Caki2 (cell line): ENCODE measurements at places on chromosomes 3 and 15. TPM values are rescaled to one million over a fixed set of nuclear protein-coding genes. Genes with fewer than 3 reads are reported as not detected.

DNA sequence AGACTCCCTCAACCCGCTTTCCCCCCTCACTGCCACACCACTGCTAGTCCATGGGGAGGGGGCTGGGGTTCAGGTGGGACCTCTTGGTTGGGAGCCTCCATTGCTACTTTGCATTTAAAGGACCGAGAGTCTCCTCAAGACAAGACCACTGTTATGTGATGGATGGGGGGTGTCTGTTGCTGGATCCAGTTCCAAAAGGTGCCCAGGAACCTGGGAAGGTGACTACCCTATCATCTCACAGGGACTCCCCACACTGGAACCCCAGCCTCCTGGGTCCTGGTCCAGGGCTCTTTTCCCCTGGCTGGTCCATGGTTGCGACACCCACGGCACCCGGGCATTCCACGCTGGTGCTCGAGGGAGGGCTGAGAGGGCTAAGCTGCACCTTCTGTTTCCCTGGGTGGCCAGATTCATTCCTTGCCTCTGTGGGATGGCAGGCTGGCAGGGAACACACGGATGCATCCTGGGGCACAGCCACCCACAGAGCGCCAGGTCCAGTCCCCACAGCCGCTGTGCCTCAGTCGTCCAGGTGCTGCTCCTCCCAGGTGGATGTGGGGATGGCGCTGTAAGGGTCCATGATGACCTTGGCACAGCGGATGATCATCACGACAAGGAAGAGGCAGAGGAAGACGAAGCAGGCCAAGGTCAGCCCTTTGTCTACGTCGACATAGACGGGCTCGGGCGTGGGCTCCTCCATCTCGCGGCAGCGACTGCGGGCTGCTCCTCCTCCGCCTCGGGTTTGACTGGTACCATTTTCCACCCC is 48.6 kb downstream of the FAH start:
- DNase-seq, result no peak

- DNase-seq, result no peak
Measured at GRCh38 chr3:141508067-141508436, 21.2 kb downstream of the RASA2 start.

DNA sequence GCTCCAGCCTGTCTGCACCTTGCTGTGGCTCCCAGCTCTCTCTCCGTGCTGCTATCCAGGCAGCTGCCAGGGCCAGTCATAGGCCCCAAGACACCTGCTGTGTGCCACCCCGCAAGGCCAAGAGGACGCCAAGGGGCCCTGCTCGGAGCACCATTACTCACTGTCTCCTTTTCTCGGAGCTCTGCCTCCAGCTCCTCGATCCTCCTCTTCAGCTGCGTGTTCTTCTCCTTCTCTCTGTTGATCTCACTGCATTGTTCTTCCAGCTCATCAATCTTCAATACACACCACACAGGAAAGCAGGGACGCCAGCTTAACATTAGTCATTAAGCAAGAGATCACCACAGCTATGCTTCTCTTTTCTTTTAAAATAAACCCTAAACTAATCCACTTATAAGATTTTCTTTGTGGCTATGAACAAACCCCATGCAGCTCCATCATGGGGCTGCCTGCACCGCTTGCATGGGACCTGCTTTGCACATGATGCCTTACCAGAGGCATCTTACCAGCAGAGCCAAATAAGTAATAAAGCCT is 42.6 kb downstream of the WHAMM start:
- DNase-seq, result no peak

- no peak for DNase-seq
Measured at GRCh38 chr15:89423981-89424380, 72.4 kb downstream of the RHCG start.

- no peak for DNase-seq
Measured at GRCh38 chr15:68700455-68701123, 120.1 kb downstream of the ANP32A start.

PSMD6 gene
- 40.6 and 49.6 TPM in 2 replicates for total RNA-seq

HIGD2B gene
- not detected in 2 replicates for total RNA-seq

GPR160 gene
- 66.6 and 105 TPM in 2 replicates for total RNA-seq

DNA sequence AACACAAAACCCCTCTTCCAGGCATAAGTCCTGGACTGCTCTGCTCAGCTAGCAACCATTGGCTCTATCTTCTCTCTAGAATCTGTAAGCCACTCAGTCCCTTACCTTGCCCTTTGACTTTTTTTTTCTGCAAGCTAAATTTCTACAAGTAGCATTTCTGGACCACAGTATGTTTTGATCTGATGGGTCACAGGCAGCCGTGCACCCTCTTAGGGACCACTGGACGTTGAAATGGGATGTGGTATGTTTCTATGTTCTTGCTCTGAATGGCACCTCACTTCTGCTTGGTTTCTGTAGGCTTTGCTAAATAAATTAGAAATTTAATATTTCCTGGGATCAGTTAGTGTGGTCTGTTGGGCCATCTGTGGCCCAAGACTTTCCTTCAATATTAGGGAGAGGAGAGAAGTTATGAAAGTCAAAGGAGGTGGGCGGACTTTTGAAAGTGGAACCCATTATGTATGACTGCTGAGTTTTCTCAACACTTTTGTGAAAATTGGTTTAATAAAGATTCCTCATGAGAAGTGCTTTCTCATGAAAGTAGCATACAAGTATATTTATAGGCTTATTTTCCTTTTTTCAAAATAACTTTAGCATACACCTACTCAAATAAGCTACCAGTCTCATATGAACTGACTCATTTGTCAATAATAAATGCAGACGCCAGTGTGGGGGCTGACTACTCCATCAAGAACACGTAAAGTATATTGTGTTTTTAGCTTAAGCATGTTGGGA is 18.4 kb upstream of the TIPARP start:
- no peak for DNase-seq

C3orf85 gene
- total RNA-seq, result not detected in 2 replicates

TEX264 gene
- 97.6 and 97.7 TPM in 2 replicates for total RNA-seq

DNA sequence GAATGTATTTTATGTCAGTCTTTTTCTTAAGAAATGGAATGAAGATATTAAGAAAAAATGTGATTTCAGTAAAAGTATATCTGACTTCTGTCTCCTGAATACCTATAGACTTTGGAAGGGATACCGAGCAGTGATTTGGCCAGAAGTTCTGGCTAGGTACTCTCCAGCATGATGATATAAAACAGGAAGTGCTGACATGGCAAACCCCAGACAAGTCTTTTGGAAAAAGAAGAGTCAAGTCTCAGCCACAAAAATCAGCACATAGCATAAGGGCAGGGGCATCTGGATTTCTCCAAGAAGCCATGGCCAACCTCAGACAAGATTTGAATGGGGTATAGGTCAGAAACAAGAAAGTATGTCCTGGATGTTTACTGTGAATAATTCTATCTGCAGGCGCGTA is 643.3 kb upstream of the ARRDC4 start:
- DNase-seq, result no peak

GCSAM gene
- total RNA-seq, result not detected in 2 replicates

ALDH1A2 gene
- 0.81 and 18.9 TPM in 2 replicates for total RNA-seq

B3GNT5 gene
- 7.9 and 8.0 TPM in 2 replicates for total RNA-seq

DNA sequence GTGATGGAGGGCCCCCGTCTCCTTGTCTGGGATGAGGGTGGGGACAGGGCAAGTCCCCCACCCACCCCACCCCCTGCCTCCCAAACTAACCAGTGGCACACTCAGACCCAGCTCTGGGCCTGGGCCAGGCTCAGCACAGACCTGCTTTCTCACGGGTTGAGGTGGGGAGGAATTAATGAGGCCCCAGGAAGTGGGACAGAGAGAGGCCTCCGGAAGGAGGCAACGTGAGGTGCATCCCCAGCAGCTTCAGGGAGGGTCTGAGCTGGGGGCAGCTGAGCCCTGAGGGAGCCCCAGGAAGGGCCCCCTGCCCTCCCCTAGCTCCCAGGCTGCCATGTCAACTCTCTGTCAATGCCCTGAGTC is 15.0 kb upstream of the GNAI2 start:
- no peak for DNase-seq

EEF1AKMT4 gene
- total RNA-seq, result 17.4 and 19.1 TPM in 2 replicates

LRRC49 gene
- 8.4 and 8.5 TPM in 2 replicates for total RNA-seq

- no peak for DNase-seq
Measured at GRCh38 chr15:79371591-79371990, 60.5 kb upstream of the MINAR1 start.

CIDEC gene
- total RNA-seq, result not detected in 2 replicates

DNA sequence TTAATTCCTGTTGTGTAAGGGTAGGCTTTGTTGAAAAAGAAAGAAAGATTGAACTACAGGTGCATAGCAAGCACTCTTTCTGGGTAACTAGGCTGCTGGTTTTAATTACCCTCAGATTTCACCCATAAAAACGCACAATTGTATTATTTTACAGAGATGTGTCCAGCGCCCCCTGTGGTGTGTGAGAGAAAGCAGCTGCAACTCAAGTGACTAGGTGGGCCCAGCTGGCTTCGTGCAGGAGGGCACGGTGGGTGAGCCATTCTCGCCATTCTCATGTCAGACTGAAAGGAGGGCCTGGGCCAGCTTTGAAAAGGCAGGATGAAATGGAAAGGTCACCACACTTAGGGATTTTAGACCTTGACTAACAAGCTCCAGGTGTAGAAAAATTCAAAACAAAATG is 122.6 kb downstream of the LRIG1 start:
- DNase-seq, result no peak

- DNase-seq, result no peak
Measured at GRCh38 chr15:75920079-75920478, 16.4 kb downstream of the FBXO22 start.

DNA sequence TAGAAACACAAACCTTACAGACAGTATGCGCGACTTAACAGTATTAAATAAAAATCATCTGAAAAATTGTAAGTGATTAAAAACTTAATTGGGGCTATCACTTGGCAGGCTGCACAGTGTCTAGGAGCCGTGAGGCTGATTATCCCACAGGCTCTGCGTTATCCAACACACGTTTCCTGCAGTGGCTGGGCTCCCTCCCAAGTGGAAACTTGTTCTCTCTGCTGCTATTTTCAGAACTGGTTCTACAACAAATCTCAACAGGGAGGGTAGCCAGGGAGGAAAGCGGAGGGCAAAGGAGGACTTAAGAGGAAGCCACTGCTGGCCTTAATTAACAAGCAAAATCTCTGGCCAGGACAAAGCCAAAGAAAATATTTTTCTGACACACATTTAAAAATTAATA is 555.2 kb downstream of the MAGI1 start:
- no peak for DNase-seq

GRCh38 chr3:67653425-67654098 is 850 bp downstream of the SUCLG2 start:
- DNase-seq, result no peak

GRCh38 chr15:51161491-51162220 is 67.0 kb upstream of the TNFAIP8L3 start:
- no peak for DNase-seq

DNA sequence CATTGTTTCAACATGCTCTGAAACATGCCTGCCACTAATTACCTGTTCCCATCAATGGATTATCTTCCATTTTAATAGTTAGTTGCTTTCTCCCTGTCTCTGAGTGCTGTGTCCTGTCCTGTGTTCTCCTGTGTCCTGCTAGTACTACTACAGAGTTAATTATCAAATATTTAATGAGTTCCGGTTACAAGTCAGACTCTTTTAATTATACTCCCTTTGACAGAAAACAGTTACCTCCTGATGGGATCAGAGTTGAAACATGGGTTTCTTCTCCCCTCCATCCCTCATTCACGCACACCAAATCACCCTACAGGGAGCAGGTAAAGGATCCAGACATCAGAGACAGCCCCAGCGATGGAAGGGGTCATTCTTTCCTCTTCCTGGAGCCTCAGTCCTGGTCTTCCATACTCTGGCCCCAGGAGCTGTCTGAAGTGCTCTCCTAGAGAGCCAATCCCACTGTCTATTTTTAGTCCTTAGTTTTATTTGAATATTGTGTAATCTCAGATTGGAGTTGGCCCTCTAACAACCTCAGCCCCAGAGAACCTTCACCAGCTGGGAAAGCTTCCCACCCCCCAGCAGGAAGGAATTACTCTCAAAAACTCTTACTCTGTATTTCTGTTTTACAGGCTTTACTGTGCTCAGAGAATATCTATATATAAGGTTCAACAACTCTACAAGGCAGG is 137.0 kb upstream of the C2CD4B start:
- no peak for DNase-seq

- DNase-seq, result no peak
Measured at GRCh38 chr3:124883766-124884473, 3.2 kb downstream of the ITGB5 start.

DNA sequence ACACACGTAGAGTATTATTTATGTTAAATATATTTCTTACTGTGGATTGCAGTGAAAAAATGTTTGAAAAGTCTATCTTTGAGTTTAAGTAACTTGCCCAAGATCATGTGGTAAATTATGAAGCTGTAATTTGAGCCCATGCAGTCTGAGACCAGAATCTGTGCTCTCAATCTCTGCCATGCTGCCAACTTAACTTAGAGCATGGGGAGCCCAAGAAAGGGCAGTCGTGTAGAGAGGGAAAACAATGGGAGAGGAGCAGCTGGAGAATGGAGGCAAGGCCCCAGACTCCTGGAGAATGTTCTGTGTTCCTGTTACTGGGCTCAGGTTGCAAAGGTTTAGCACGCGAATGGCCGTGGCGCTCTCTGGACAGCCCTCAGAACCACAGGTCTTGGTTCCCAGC is 311.6 kb upstream of the RASGRP1 start:
- no peak for DNase-seq

DNA sequence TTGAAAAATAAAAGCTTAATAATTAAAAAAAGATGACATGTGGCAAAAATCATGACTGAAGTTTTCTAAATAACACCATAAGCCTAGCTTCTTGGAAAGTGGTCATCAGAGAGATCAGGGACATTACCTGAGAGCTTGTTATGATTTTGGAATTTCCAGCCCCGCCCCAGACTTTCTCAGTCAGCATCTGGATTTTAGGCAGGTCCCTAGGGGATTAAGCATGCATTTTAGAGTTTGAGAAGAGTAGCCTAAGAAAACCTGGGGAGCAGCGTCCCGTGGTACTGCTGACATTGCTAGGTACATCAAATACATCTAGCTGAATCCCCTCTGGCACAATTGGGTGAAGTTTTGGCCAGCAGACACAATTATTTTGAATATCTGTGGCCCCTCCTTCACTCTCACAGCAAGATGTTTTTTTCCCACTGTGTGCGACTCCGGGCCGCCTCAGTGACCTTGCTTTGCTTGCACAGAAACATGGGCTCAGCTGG is 58.7 kb upstream of the MEF2A start:
- DNase-seq, result no peak

- no peak for DNase-seq
Measured at GRCh38 chr15:52924630-52925029, 134.5 kb upstream of the ONECUT1 start.

TMEM158 gene
- total RNA-seq, result 3.2 and 7.5 TPM in 2 replicates

DNA sequence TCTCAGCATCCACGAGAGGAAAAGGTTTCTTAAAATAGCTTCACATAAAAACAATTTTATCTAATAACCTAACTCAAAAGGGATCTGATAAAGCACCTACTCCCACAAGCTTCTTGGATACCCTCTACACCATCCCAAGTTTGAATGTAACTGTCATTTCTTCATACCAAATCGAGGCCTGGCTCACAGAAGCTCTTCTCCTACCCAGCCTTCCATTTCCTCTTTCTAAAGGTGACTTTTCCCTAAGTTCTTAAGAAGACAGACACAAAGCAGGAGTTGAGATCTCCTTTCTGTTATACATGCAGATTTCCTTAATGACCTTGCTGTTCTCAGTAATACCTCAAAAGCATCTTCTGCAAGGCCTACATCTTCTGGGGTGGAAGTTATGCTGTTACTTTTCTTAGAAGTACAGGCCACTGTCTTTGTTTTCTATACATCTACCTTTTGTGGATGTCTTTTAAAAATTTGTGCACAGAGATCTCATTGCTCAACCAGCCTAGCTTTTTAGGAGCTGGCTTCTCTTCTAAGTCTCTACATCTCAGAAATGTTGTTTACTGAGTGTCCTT is 3.4 kb upstream of the LRRIQ4 start:
- no peak for DNase-seq
